ENCODE measurements at places on chromosomes 2 and 18.

DNA sequence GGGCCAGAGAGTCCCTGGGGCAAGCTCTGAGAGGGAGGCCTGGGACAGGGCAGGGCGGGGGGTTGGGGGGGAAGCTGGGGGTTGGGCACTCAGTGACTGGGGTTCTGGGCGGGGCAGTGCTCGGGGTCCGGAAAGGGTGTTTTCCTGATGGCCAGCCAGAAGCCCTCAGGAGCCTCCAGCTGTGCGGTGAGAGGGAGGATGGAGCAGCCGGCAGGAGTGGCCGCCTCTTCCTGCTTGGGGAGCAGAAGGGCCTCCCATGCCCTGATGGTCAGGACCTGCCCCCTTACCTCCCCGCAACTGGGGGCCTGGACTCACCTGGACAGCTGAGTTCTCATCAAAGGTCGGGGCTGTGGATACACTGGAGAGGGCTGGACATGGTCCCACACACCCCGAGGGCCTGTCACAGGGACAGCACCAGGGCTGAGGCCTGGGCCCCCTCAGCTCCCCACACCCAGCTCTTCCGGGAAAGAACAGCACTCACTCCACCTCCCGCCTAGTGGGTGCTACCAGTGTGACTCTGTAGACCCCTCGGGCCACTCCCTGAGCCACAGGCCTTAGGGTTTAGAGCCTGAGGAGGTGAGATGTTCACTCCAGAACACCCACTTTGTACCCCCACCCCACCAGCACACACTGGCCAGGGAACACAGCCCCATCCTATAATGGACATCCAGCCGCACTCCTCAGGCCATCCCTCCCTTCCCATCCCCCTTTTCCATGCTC, 6.7 kb downstream of the SFTPB start:
- DNase-seq: no peak

GRCh38 chr2:238831177-238831576, 16.7 kb upstream of the TWIST2 start:
- no peak for DNase-seq

- no peak for DNase-seq
Observed at GRCh38 chr2:55775828-55776227, 82.2 kb upstream of the PNPT1 start.

DNA sequence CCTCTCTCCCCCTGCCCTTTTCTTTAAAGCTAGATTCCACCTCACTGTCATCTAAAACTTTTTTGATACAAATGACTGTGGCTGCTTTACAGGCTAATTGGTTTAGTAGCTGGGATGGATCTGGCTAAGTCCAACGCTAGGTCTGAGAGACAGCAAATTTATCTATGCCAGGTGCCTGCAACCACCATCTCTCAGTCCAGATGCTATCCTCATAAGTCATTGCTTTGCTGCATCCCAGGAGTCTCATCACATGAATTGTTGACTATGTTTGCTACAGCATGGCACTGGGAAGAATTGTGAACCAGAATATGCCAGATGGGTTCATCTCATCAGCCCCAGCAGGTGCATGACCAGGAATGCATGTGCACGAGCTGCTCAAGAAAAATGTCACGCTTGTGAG, 100.0 kb upstream of the PID1 start:
- no peak for DNase-seq

- peak; percentile 72 for DNase-seq
Observed at GRCh38 chr2:29000481-29000880, 19.4 kb downstream of the TOGARAM2 start.

- no peak for DNase-seq
Observed at GRCh38 chr2:212974692-212975091, 176.7 kb downstream of the IKZF2 start.

- no peak for DNase-seq
Observed at GRCh38 chr2:15749460-15750432, 158.1 kb downstream of the DDX1 start.

- no peak for DNase-seq
Observed at GRCh38 chr2:33342705-33343104, 133.7 kb upstream of the RASGRP3 start.

DNA sequence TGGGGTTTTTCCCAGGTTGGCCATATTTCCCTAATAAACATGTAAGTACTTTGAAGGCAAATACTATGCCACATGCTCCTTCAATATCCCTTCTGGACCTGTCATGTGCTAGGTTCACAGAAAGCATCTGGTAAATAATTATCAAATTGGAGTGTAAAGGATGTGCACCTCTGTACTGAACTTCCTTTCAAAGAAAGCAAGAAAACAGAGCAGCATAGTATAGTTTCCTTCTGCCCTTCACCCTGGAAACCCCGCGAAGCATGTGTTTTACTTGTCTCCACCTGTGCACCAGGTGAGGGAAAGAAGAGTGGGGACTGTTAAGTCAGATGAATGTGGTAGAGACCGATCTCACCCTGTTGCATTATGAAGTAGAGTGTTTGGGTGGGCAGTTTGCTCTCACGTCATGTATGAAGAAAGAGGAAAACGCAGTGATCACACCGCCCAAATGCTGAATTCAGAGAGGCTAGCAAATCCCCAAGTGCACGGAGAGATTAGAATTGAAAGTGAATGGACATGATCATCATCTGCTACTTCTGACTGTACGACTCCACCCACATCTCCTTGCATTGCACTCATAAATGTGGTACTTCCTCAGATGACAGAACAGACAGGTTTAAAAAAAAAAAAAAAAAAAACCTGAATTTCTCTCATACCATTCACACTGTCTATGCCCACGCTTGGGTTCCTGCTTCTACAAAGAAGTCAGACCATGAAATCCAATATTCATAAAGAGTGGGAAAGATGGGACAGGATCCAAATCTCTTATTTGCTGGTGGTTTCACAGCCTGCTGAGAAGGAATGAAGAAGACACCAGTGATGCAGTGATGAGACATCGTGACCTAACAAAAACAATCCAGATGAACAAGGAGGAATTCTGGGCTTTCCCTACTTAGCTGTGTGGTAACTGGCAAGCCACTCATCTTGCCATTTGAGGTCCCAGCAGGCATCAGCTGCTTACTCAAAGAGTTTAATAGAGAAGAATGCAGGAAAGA, 448.6 kb downstream of the BCL11A start:
- DNase-seq: no peak

- no peak for DNase-seq
Observed at GRCh38 chr2:54226260-54226659, 29.8 kb downstream of the TSPYL6 start.

DNA sequence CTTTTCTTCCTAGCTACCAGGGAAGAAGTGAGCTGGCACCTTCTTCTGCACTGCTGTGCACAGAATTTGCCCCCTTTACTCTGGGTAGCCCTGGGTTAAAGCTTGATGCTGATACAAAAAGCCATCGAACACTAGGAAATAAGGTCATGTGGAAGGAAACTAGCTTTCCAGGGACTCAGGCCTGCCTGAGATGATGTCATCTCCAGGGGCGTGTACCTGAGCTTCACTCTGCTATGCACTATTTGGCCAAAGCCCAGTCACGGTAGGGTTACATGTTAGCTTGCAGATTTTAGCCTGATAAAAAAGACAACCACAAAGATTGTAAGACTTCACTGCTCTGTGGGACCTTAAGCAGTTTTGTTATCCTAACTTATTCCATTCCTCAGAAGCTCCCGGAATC, 20.4 kb downstream of the EDAR start:
- DNase-seq: no peak

DNA sequence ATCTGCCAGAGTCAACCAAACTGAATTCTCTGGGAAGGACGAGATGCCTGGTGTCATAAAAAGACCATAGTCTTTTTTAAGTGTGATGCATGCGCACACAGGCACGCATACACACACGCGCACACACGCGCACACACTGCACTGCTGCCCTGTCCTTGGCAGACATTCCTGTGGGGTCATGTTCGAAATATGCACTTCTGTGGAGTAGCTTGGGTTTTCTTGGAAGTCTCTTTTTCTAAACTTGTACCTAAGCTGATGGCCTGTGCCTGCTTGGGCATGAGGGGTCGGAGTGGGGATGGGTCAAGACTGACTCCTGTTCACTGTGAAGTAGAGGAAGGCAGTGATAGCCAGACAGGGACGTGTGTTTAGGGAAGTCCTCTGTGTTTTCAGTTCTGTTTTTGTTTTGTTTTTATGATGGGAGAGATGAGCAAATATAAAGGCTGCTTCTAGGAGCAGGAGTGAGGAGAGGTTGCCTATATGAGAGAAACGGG, 4.0 kb upstream of the RMC1 start:
- DNase-seq: no peak

DNA sequence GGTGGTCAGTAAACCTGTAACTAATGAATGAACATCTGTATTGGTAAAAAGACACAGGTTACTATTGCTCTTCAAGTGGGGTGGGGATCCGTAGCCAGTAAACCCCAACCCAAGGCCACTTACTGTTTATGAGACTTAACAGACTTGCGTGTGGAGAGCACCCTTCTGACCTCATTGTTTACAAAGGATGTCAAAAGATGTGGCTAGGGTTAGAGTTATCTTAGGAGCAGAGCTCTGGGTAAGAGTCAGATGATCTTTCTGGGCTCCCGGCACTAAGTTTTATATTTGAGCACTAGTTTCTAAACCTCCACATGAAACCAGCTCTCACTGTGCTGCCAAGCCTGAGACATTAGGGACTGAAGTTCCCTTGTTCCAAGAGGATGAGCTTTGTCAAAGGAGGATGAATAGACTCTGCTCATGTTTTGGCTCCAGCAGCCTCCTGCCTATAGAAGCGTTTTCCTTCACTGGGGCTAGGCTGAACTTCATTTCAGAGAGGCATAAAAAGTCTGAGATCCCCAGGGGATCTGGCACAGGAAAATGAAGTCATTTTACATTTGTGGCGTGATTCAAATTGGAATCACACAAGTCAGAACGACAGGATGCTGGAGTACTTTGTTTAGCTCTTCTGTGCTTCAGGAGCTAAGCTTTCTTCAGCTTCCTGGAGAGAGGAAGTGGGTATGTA, 403.1 kb upstream of the TRIB2 start:
- no peak for DNase-seq

- DNase-seq: no peak
Observed at GRCh38 chr18:24270358-24270936, 127.2 kb downstream of the OSBPL1A start.

GRCh38 chr2:145680276-145680675, 1160.4 kb upstream of the ZEB2 start:
- no peak for DNase-seq

GRCh38 chr2:200130762-200131166, 175.4 kb downstream of the MAIP1 start:
- no peak for DNase-seq

GRCh38 chr2:48240912-48241311, 289.0 kb upstream of the STON1 start:
- DNase-seq: no peak

DNA sequence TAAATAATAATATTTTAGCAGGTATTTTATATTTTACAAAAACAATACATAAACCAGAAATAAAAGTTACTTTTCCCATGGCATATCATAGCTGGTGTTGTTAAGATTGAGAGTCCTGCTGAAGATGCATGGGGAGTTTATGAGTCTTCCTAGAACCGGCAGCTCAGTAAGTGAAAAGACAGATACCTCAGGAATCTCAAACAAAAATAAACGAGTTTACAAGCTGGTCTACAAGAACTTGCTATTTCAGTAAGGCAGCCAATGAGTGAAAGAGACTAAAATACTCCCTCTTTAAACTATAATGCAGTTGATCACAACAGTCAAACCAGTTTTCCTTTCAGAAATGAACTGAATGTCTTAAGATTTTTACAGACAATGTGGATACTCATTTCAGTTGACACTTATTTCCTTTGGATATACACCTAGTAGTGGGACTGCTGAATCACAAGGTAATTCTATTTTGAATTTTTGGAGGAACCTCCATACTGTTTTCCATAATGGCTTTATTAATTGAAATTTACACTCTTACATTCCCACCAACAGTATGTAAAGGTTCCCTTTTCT, 8.9 kb downstream of the GAREM1 start:
- no peak for DNase-seq

DNA sequence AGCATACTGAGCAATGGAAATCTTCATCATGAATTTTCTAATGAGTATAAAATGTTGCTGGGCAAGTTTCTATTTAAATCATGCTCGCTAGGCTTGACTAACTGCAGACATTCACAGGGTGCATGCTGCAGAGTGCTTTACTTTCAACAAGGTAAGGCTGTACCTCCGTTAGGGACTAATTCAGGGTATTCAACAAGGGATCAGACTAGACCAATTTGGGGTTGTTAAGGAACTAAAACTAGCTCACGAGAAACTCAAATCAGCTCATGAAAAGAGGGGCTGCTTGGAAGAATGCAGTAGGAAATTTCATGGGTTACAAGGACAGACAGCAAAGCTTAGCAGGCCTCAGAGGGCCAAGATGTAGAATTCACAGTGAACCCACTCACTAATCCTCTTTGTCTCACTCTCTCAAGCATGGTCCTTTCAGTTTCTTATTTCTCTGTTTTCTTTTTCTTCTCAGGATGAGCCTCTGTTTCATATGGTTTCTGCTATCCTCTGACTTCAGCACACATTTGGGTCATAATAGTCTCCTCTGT, 2.2 kb downstream of the MYO3B start:
- no peak for DNase-seq

- DNase-seq: no peak
Observed at GRCh38 chr18:24934258-24934932, 417.6 kb downstream of the ZNF521 start.

DNA sequence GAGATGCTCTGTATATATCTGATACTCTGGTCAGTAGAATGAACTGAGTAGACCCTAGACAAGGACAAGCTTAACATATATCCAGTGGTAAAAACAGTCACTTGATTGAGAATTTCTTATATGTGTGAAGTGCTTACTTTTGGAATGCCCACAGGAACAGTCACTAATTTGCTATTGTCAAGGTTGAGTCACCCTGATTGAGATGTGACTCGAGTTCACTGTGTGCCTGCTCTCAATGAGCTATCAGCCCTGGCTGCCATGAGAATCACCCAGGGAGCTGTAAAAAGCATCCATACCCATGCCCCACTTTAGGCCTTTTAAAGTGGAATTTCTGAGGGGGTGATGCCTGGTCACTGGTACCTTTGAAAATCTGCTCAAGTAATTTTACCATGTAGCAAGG, 283.7 kb downstream of the SUCLG1 start:
- no peak for DNase-seq

DNA sequence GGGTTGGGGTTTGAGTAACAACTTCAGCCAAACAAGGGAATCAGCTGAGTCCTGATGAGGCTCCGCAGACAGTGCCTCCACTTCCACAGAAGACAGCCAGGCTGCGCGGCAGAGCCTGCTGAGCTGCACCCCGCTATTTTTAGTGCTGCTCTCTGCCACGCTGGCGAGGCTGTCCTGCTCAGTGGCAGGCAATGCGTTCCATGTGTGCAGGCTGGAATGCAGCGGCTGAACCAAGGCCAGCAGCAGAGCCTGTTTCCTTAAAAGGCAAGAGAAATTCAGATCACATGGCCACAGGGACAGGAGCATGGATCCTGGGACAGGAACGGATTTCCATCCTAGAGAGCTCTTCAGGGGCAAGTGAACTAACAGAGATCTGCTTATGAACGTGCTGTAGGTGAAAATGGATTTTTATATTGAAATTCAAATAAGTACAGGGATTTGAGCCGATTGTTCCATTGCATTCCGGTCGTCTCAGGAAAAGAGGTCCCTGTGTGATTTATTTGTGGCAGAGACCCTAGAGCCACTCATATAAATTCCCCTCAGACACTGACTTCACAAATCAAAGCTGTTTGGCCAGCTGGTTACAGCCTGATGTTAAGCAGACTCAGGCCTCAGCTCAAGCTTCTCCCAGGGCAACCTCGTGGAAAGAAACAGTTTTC, 98.7 kb downstream of the COL6A3 start:
- peak; percentile 94 for DNase-seq

- no peak for DNase-seq
Observed at GRCh38 chr18:58187674-58188073, 143.6 kb downstream of the NEDD4L start.

All from Right ventricle myocardium superior (tissue), 1 donor.